Cardiac muscle cell (in vitro differentiated cells and primary cell): ENCODE measurements at places on chromosomes 3 and 15. TPM values are rescaled to one million over a fixed set of nuclear protein-coding genes. Genes with fewer than 3 reads are reported as not detected.

GRCh38 chr3:127439621-127440020 lies 150.9 kb downstream of the TPRA1 start:
- no peak for DNase-seq

The PRTG gene
- 48.0 and 93.8 TPM in 2 replicates for total RNA-seq

DNA sequence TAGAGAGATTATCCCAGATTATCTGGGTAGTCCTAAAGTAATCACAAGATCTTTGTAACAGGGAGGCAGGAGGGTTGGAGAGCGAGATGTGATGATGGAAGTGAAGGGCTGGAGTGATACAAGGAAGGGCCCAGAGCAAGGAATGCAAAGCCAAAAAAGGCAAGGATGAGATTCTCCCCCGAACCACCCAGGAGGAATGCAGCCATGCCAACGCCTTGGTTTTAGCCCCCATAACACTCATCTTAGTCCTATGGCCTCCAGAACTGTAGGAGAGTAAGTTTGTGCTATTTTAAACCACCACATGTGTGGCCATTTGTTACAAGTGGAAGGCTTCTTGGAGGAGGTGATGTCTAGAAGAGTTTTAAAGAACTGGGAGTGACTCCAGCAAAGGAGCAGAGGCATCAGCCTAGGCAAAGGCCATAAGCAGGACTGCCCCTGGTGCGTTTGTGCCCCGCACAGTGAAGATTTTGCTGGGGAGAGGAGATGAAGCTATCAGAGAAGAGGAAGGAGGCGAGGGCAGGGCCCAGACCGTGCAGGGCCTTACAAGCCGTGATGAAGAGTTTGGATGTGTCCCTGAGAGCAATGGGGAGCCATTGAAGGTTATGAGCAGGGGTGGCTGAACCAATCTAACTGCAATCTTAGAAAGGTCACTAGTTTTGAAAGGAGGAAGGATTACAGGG lies 25.3 kb upstream of the CORO2B start:
- DNase-seq, result no peak

DNA sequence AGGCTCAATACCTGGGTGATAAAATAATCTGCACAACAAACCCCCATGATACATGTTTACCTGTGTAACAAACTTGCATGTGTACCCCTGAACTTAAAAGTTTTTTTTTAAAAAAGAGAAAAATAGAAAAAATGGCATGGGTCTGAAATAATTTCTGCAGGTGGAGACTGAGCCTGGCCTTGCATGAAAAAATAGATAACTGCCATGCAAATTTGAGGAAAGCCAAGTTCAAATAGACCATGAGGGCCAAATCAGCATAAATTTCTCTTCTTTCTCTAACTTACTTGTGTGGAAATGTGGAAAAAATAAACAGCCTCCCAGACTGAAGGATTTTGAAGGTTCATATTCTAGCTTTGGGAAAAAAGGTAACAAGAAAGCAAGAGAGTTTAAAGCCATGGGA lies 744 bp upstream of the ACKR4 start:
- no peak for DNase-seq

DNA sequence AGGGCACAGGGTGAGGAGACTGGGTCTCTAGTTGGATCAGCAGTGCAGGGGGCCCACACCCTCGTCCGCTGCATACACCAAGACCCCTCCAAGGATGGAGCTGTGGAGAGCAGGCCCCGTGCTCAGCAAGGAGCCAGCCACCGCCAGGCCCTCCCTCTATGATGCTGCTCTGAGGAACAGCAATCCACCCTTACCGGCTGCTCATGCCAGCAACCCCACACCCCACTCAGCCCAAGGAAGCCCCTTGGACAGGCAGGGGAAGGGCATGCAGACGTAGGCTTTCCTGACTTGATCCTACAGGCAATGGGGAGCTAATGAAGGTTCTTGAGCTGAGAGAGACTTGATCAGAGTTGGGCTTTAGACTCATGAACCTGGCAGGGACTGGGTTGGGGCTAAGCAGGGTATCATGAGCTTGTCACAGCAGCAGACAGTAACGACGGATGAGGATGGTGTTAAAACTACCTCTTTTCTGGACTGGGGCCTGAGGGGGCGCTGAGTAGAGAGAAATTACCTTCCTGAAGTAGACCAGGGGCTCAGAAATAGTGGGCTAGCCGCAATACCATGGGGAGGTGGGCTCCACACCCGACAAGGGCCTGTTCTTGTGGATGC lies 50.5 kb upstream of the FGD5 start:
- DNase-seq, result no peak

GRCh38 chr3:109316162-109316730 lies at the start of gene DPPA2:
Gene DPPA2, minus strand, starts transcription at chr3:109316517. Its CDS starts 1,975 bp downstream, at chr3:109314542.
- DNase-seq, result no peak

The TMEM212 gene
- total RNA-seq, result not detected in 2 replicates

GRCh38 chr3:13825311-13825579 lies 54.6 kb downstream of the WNT7A start:
- no peak for DNase-seq

- DNase-seq, result peak; percentile 77
These were observed 20.6 kb downstream of the EEFSEC start for GRCh38 chr3:128173849-128174248.

GRCh38 chr3:50602595-50603191 lies 8.9 kb downstream of the CISH start:
- DNase-seq, result no peak

The SCAANT1 gene
- not detected in 2 replicates for total RNA-seq

DNA sequence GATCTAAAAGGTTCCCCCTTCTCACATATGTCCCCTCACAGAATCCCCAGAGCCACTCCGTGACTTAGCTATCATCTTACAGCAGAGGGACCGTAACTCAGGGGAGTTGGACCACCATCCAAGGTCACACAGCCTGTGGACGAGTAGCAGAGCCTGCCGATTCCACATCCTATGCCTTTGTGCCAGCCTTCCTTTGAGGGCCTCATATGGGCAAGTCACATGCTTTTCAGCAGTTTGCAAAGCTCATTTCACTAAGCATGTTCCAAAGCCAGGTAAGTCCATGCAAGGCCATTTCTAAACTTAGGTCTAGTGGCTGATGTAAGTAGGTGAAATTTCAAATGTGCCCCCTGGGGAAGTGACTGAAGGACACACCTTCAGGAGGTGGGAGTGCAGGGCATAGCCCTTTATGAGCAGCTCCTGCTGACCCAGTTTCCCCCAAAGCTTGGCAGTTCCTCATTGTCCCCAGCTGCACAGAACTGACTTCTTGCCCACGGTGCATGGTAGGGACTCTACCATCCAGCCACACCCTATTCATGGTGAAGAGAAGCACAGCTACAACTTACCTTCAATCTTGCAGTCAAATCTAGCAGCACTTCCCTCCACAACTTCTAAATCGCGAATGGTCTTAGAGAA lies 33.3 kb upstream of the HACD2 start:
- no peak for DNase-seq

The GMPS gene
- total RNA-seq, result 39.4 and 44.9 TPM in 2 replicates

DNA sequence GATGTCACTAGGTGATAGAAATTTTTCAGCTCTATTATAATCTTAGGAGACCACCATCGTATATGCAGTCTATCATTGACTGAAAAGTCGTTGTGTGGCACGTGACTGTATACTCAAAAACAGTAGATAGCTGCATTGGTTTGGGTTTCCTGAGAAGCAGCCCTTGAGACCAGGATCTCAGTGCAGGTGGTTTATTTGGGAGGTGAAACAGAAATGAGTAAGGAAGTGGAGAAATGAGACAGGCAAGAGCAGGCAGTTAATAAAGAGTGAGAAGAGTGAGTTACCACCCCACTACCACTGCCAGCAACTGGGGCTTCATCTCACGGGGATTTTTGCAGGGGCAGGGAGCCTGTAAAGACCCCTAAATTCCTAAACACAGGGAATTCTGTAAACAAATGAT lies 221.0 kb downstream of the SHQ1 start:
- no peak for DNase-seq

GRCh38 chr3:185978516-185978915 lies 40.7 kb upstream of the TRA2B start:
- no peak for DNase-seq

The OSTN gene
- total RNA-seq, result 0.06 TPM in 1 of 2 replicates, not detected in the other

GRCh38 chr15:40054605-40054854 lies 15.5 kb upstream of the SRP14 start:
- DNase-seq, result no peak

- DNase-seq, result no peak
These were observed 157.4 kb upstream of the SOX2 start for GRCh38 chr3:181554233-181554765.

The PLOD2 gene
- total RNA-seq, result 82.1 and 84.5 TPM in 2 replicates

DNA sequence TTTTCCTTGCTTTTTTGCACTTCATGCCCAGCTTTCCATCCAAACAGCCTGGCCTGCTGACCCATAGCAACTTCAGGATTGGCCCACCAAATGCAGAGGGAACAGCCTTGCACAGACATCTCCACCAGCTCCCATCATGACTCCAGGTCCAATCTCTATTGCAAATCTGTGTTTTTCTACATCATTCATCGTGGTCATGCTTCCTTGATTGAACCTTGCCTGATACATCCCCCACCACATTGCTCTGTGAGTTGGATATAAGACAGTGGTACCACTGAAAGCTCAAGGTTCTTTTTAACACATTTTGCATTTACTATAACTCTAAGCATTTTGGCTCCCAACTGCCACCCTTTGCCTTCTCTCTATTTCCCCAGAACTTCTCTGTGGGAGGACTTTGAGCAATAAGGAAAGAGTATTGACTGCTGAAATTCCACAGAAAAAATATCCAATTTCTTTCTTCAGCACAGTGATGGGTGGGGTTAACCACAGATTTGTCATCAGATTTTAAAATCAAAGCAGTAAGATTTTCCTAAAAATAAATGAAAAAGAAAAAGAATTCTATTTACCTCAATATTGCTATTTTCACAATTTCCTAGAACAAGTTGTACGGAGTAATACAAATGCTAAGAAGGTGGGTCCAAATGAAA lies 114.6 kb upstream of the GALNT15 start:
- no peak for DNase-seq

The VGLL3 gene
- 0.04 and 0.06 TPM in 2 replicates for total RNA-seq

DNA sequence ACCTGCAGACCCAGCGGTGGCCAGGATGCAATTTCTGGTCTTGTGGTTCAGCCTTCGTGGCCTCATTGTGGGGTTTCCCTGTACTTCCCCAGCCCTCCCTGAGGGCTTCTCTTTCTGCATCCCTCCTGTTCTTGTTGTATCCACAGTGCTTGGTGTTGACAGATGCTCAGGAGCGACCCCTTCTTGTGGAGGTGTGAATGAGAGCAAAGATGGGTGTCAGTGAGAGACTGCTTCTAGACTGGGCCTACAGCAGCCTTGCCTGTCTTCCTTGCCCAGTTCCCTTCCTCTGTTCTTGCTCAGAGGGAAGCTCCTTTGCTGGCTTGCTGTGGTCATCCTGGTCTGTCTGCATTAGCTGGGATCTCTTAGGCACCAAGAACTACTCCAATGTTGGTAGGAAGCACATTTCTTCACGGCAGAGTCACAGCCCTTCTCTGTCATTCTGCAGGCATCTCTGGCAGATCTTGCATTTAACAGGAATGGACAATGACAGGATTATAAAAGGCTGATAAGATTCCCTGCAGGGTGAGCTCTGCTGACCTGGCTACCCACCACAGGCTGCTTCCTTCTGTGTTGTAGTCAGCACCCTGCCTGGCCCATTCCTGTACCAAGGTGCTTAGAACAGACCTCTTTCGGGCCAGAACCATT lies 317.8 kb upstream of the C2CD4B start:
- peak; percentile 76 for DNase-seq

DNA sequence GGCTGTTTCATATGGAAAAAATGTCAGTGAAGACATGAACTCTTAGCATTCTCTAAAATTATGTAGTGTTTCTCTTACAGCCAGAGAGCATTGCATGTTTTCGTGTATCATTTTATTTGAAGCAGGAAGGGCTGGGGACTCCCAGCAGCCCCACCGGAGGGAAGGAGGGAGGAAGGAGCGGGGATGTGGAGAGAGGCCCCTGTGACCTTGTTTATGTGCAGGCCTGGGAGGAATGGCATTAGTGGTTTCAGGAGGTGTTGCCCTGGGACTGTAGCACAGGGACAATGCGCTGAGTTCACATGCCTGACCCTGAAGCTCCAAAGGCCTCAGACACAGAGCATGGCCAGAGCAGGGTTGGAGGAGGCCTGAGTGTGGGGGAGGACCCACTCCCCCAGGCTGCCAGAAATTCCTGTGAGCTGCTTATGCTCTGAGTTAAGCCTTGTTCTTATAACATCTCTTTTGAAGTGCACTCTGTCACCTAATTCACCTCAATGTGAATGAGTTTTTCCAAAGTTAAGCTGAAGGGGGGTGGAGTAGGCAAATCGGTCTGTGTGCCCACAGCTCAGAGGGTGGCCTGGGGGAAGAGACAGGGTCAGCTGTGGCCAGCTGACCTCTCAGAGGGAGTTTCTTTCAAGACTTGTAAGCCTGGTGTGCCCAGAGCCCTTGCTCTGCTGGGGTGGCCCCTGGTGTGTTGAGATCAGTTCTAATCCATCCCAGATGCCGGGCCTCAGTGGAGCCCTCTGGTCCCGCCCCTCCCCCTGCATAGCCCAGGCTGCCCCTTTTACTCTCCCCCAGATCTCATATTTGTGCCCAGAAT lies 3.9 kb upstream of the RNU6-1 start:
- peak; percentile 50 for DNase-seq

The CMTM7 gene
- total RNA-seq, result 15.9 and 24.2 TPM in 2 replicates

DNA sequence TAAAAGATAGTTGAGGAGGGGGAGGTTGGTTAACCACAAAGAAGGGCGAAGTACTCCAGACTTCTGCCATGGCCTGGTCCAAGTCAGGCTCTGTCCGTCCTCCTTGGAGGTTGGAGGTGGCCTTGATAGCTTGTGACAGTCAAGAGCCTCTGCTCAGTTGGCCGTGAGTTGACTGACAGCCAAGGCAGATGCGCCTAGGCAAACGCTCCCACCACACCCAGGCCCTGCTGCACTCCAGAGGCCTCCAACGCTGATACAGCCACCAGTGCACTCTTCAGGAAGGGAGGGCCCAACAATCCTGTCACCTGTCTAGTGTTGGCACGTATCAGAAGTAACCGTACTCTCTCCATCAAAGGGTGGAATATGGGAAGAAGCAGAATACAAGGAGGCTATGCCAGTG lies 9.3 kb downstream of the RBPMS2 start:
- no peak for DNase-seq

DNA sequence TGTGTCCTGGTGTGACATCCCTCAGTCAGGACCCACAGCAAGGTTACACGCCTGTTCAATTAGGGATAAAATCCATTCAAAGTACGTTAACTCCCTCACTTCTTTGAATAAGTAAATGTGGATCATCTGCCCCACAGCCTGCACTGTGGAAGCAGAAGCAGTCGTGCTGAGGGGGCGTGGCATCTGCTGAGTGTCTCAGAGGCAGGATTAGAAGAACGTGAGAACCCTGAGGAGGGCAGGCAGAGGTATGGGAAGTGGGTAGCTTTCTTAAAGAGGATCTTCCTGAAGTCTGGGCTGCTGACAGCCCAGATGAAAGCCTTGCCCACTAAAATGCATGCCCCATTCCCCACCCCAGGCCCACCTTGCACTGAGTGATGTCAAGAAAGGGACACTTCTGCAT lies 28.5 kb downstream of the CRABP1 start:
- peak; percentile 36 for DNase-seq

DNA sequence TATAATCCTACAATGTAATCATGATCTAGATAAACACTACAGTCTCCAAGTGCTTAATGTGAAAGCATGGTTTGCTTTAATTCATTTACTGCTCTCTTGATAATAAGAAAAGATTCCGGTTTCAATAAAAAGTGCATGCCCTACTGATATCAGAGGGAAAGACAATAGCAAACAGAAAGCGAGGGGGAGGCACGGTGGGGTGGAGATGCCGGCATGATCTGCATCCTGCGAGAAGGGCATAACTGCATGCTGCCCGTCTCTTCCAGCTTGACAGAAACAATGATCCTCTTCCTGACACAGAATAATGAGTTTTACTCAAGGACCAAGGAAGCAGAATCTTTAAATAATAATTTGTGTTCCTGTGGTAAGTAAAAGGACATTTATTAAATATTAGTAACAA lies 51.7 kb downstream of the GOLIM4 start:
- DNase-seq, result no peak

- peak; percentile 63 for DNase-seq
These were observed 313.9 kb downstream of the PTPRG start for GRCh38 chr3:61875046-61875844.

The HTR3E gene
- total RNA-seq, result not detected in 2 replicates

The C3orf52 gene
- total RNA-seq, result 10.4 and 15.4 TPM in 2 replicates
